ENCODE measurements at places on chromosomes 7 and 10.

DNA sequence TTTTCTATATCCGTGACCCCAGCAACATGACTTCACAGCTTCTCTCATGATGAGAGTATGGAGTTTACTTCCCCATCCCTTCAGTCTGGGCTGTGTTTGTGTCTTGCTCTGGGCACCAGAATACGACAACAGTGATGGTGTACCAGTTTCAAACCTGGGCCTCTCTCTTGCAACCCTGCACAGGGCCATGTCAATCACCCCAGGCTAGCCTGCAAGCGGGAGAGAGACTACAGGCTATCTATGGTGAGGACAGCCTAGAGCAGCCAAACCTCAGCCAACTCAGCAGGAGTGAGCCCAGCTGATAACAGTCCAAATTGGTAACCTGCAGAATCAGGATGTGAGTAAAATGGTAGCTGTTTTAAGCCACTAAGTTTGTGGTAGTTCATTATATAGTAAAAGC lies 235.8 kb downstream of the CHCHD3 start:
- no peak for DNase-seq

DNA sequence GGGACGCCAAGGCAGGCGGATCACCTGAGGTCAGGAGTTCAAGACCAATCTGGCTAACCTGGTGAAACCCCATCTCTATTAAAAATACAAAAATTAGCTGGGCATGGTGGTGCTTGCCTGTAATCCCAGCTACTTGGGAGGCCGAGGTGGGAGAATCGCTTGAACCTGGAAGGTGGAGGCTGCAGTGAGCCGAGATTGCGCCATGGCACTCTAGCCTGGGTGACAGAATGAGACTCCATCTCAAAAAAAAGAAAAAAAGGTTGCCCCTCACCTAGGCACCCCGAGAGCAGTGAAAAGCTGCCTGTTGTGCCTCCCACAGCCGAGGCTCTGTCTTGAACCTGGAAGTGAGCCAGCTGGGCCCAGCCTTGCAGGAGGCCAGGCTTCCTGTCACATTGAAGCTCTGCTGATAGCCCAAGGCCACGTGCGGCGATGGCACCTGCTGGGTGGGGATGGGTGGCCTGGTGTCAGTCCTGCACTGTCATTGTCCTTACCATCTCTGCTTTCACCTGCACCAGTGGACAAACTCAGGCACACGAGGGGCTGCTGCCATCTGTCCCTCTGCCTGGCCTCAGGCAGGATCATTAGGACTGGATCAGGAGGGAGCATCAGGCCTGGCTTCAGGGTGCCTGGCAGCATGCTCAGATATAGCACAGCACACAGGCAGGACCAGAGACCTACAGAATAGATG lies 37.8 kb downstream of the DNAJB12 start:
- peak; percentile 62 for DNase-seq

- no peak for DNase-seq
These were observed 24.2 kb downstream of the SORBS1 start for GRCh38 chr10:95536894-95537541.

DNA sequence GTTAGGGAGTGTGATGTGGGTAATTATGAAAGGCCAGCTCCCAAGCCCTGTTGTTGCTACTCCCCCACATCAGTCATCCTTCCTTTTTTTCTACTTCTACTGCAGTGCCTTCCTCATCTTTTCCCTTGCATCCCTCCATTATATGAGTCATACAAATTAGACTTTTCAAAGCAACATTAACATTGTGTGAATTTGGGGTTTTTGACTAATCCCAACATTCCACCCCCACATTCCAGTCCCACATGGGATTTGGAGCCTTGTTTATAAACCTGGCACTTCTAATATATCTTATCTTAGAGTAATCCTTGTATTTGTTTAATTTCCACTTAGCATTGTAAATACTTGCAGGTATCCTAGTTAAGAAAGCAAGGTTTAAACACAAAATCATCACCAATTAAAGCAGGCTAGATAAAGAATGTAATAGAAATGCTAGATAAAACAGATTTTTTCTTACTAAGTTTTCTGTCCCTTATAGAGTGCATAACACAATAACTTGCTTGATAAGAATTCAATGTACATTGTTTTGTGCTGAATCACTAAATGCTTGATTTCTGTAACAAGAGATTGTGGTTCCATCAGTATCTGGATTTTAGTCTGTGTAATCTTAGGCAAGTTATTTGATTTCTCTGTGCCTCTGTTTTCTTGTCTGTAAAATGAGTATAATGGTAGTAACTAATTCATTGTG lies 165.8 kb downstream of the CFTR start:
- DNase-seq: no peak

DNA sequence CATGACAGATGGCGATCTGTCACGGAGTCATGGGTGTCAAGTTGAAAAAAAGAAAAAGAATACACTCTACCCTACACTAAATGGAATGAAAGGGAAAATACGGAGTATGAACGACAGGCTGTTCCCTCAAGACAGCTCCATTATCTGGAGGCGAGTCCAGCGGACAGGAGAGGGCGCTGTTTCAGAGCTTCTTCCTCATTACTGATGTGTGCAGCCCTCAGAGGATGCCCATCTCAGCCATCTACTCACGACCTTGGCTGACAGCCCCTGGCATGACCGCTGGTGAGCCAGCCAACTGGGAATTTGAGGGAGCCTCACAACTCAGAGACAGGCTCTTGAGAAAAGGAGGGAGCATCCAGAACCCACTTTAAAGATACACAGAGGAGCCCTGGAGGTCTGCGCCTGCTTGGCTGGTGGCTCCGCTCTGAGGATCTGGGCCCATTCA lies 49.6 kb upstream of the SMNDC1 start:
- peak; percentile 93 for DNase-seq

GRCh38 chr7:135466442-135467206 lies 43.3 kb downstream of the CNOT4 start:
- no peak for DNase-seq

DNA sequence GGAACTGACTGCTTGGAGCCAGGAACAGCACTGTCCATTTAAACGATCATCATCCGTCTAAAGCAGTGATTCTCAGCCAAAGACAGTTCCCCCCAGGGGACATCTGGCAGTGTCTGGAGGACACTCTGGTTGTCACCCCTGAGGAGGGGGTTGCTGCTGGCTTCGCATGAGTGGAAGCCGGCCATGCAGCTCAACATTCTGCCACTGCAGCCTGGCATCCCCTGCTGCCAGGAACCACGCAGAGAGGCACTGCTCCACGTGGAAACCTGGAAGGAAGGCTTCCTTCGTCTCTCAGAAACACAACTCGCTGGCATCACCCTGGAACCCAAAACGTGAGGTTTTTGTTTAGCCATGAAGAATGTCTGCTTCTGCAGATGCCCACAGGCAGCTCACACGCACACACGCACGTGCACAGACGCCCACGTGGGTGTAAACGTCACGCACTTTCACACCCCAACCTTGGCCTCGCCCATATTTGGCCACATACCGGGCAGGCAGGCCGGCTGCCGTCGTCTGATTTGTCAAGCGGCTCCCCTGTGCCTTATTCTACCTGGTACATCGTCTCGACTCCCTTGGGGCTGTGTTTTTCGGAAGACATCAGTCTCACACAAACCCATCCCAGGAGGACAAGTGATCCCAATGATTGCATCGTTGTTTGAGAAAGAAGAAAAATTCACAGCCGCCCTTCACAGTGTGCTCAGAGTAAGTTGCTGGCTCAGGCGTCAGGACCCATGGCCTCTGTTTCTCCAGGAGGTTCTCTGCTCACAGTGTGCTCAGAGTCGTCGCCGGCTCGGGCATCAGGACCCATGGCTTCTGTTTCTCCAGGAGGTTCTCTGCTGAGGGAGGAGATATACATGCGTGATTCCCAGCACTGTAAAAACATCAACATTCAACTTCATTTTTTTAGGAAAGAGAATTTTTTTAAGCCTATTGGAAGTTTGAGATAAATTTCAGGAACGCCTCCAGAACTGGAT lies 127.2 kb upstream of the PPP2R2D start:
- no peak for DNase-seq

GRCh38 chr10:13110908-13111307 lies 10.9 kb downstream of the OPTN start:
- DNase-seq: no peak

DNA sequence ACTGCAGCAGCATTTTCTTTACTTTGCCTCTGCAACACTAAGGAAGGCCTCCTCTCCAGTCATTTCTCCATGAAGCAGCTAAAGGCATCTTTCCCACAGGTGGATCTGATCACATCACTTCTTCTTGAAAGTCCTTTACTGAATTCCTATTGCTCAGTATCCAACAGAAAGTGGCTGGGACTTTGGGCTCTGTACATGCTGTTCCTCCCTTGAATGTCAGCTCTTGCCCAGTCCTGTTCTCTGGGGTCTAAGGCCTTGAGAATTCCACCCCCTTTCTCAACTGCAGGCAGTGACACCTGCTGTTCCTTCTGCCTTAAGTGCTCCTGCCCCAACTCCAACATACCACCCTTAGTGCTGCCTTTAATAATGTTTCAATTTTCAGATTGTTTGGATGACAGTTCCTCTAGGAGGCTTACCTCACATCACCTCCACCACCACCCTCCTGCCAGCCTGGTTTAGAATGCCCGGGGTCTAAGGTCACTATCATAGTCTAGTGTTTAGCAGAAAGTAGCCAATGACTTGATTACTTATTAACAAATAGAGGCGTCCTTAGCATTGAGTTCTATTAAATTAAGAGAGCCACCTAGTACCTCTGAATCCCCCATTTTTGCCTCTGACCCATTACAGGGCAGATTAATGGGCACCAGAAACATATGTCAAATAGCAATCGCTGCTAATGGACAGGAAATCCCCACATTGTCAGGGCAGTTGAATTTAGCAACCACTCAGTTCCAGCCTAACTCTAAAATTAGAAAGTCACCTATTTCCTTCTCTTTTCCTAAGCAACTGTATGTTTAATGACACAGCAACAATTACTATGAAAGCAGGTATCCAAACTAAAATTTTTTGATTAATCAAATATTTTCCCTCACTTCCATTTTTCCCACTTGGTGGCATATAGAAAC lies 11.4 kb downstream of the INHBA start:
- no peak for DNase-seq

DNA sequence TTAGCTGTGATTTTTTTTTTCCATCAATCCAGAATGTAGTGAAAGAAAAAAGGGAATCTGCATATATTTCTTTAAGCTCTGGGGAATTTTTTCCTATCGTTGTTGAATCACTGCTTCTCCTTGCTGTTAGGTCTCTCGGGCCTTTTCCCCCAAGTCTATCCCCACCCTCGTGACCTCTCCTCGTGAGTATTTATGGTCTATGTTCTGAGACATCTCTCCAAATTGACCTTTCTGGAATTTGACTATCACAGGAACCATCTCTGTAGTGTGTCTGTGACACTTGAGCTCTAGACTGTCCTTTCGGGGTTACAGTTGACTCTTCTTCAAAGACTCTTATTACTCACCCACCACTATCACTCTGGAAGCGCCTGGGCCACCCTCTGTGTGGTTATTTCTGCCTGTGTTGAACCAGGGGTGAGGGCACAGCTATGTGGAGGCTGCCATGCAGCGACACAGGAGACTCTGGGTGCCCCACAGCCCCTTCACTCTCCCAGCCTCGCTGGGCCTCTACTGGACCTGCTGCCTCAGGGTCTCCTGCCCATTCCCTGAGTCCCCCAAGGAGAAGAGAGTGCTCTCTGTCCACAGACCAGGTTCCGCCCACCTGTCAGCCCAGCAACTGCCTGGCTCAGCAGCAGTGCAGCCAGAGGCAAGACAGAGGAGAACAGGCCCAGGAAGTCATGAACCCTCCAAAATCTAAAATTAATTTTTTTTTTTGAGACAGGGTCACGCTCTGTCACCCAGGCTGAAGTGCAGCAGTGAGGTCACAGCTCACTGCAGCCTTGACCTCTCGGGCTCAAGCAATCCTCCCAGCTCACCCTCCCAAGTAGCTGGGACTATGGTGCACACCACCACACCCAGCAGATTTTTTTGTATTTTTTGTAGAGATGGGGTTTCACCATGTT lies 45.7 kb upstream of the PTPRN2 start:
- no peak for DNase-seq

- DNase-seq: no peak
These were observed 11.8 kb downstream of the MET start for GRCh38 chr7:116683786-116684185.

GRCh38 chr10:89744026-89744425 lies 42.6 kb downstream of the KIF20B start:
- no peak for DNase-seq

DNA sequence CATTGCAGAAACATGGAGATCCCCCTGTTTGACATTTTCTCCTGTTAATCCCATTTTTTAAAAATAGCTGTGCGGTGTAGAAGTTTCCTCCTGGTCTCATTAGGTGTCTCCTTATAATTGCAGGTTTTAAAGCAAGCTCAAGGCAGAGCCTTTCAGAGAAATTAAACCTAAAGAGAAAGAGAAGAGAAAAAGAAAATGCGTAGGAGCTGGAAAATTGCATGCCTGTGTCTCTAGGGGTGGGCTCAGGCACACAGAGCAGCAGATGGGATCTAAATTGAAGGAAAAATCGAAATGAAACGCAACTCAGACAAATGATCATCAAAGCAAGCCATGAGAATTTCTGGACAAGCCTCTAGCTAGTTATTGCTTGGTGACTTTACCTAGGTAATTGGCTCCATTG lies 40.1 kb downstream of the GPR26 start:
- no peak for DNase-seq

GRCh38 chr10:121326905-121327304 lies 271.3 kb downstream of the FGFR2 start:
- DNase-seq: no peak

GRCh38 chr10:29353887-29354561 lies 65.2 kb downstream of the LYZL1 start:
- DNase-seq: no peak

GRCh38 chr7:151875942-151876898 lies 695 bp downstream of the PRKAG2 start:
- DNase-seq: peak; percentile 76

DNA sequence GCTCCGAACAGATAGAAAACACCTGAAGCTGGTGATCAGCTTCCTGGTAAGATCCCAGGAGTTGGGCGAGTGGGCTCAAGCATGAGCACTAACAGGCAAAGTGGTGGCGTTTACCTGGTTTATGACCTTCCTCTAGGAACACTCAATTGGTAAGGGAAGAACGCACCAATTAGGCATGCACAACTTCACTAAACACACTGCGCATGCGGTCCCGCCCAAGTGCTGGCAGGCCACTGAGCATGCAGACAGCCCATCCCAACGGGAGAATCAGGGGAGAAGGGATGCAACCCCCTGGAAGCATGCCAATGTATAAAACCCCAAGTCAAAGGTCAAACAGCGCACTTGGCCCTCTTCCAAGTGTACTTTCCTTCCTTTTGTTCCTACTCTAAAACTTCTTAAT lies 70.4 kb downstream of the LYZL2 start:
- no peak for DNase-seq

DNA sequence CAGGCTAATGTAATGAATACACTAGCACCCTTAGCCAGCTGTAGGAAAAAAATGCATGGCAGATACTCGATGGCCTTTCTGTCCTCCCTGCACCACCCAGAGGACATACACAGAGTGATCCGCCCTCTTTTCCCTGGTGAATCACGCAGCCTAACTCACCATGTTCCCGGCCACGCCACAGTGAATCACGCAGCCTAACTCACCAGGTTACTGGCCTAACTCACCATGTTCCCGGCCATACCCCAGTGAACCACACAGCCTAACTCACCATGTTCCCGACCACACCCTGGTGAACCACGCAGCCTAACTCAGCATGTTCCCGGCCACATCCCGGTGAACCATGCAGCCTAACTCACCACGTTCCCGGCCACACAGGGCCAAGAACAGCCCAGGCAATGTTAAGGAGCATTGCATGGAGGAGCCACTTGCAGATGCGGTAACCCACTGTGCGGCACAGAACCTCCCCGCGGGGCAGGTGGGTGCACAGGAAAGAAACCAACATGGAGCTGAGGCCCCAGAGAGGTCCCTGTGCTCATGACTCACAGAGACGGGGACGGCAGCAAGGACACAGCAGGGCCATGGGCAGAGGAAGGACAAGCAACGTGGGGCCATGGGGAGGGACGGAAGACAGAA lies 508.5 kb downstream of the DNAJB6 start:
- no peak for DNase-seq

GRCh38 chr10:29853913-29854312 lies 205.5 kb downstream of the JCAD start:
- no peak for DNase-seq
